ENCODE measurements at places on chromosomes 5 and 9.

DNA sequence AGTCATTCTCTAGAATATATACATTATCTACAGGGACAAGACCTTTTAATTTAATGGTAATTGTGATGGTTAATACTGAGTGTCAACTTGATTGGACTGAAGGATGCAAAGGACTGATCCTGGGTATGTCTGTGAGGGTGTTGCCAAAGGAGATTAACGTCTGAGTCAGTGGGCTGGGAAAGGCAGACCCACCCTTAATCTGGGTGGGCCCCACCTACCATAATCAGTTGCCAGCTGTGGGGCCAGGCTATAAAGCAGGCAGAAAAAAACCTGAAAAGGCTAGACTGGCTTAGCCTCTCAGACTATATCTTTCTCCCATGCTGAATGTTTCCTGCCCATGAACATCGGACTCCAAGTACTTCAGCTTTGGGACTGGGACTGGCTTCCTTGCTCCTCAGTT, 112.2 kb upstream of the SMC2 start:
- no peak for DNase-seq

- DNase-seq, result no peak
Measured at GRCh38 chr5:9498541-9499497, 47.1 kb downstream of the SEMA5A start.

DNA sequence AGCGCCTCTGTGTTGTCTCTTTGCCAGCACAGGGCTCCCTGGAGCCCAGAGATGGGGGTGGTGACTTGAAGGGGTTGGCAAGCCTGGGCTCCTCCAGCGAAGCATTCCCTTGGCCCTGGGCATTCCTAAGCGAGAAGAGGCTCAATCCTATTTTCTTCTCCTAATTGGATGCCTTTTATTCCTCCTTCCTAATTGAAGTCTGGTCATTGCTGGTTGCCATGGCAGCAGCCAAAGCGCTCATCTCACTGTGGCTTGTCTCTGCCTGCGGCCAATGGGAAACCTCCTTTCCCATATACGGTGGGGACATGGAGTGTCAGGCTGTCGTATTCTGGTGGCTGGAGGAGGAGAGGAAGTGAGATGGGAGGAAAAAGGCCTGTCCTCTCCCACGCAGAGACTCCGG, 52.3 kb upstream of the RARS1 start:
- DNase-seq, result no peak

GRCh38 chr9:16213781-16214515, 656.5 kb downstream of the BNC2 start:
- DNase-seq, result peak; percentile 92

- DNase-seq, result no peak
Measured at GRCh38 chr9:5384436-5384835, 44.8 kb upstream of the RLN1 start.

GRCh38 chr5:142069606-142070399, 38.8 kb upstream of the NDFIP1 start:
- no peak for DNase-seq

DNA sequence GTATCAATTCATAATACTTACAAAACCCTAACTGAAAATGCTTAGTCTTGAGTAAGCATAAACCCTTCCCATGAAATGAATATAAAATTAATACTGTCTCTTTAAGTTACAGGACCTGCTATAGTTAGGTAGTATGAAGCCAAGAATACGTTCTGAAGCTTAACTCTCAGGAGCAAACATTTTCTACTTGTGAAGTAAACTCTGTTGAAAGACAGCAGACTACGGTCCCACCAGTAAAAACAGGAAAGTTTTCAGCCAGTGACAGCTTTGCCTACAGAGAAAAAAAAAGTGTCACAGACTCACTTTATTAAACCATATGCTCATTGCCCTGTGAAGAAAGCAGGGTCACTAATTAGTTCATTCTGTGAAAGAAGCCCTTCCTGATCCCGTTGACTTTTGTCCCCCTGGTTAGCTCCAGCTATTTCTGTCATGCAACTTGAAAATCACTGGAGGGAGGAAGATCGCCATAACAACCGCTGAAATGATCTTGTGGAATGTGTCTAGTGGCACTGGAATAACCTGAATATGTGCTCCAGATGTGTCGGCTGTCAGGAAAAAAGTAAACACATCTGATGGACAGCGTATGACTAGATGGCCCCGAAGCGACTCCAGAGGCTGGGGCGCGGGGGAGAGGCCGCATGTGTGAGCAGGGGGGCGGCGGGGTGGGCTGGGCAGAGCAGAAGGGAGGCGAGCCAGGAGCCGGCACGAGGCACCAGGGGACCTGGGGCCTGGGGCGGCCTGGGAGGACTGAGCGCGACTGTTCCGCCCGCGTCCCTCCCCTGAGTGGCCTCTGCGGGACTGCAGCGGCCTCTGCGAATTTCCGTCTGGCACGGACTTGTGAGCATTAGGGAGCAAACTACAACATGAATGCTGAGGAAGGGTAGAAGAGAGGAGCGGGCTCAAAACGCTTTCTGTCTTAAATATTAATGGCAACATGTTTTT, 41.9 kb downstream of the BNC2 start:
- DNase-seq, result no peak

- no peak for DNase-seq
Measured at GRCh38 chr9:133729617-133730281, 8.4 kb downstream of the SARDH start.

Data from amniotic stem cell (primary cell).